Ureter (tissue), 1 donor: ENCODE measurements at places on chromosomes 7 and 10.

DNA sequence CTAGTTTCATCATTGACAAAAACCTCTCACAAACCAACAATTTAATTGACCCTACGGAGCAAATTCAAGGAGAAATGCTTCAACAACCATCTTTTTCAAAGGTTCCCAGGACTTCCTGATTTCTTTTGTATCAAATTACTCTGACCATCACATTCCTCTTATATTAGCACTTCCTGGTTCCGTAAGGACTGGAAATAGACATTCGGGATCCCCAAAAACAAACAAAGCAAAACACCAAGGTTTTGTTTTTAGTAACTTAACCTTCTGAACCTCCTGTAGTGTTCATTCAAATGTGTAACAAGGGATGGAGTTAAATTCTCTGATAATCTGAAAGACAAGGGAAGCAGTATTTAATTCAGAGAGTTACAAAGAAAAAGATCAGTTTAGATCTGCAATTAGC, 387.6 kb upstream of the NRP1 start:
- no peak for DNase-seq

DNA sequence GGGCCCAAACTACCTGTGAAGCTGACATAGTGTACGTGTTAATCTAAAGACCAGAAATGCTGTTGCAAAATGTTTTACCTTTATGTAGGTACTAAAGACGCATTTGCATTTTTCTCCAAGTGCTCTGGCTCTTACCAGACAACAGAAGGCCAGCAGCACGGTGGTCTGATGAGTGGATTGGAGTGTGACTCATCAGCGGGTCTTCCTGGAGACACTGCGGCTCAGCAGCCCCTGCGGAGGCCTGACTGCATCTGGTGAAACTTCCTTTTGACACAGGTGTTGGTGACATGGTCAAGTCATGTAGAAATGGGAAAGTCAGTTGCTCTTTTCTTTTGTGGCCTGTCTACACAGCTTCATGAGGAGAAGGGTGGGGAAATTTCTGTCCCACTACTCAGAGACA, 723.6 kb downstream of the INHBA start:
- DNase-seq, result no peak

GRCh38 chr7:20136647-20137046, 80.5 kb downstream of the MACC1 start:
- DNase-seq, result no peak

GRCh38 chr10:36725581-36726520, 399.5 kb upstream of the ANKRD30A start:
- no peak for DNase-seq

DNA sequence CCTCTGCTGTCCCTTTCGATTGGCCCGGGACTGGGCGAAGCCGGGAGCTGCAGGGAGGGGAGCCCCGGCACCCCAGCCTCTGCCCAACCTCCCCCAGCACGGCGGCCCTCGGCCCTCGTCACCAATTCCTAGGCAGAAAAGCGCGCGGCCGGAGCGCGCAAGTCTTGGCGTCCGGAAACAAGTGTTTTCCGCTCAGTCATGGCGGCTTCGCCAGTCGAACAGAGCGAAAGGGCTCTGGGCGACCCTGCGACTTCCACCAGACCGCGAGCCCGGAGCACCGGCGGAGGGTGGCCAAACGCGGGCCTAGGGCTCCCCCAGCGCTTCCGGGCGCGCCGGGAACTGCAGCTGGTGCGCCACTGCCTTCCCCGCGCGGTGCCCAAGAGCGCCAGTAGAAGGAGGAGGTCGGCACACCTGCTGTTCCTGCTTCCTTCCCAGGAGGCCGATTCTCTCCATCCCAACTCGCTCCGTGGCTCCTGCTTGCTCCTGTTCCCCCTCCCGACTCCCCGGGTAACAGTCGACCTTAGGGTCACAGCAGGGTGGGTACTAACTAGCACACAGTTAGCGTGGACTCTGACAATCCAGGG, 729.9 kb downstream of the ZWINT start:
- DNase-seq, result no peak
